ENCODE measurements at places on chromosomes 4 and X.

DNA sequence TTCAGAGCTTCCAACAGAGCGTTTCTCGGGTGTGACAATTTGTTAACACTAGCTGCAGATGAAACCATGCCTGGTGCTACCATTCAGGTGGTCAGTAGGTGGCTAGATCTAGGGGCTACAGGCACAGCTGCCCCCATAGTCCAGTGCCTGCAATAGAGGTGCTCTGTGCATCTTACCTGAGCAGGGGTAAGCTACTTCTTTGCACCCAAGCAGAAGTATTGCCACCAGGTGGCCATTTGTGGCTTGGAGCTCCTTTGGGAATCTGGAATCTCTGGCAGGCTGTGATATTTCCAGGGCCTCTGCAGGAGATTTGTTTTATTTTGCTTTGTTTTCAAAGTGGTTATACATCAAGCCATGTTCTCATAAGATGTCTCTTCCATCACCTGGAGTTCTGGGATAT is 170.7 kb upstream of the PUDP start:
- no peak for DNase-seq

DNA sequence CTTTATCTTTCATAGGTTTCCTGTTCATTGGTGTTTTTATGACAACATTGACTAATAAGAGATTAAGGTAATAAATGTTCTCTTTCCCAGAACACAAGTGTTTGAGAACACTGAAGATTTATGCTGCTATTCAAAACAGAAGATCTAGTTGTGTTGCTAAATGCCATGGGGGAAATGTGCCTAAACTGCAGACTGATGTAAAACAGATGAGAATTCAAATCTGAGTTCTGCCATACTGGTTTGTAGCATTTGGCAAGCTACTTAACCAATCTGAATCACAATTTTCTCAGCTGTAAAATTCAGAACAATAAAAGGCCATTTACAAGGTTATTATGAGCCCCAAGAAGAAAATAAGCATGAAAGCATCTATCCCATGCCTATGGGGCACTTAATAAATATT is 2.3 kb downstream of the SLC10A6 start:
- DNase-seq, result no peak

GRCh38 chr4:16684097-16684496 is 214.3 kb downstream of the LDB2 start:
- DNase-seq, result no peak

DNA sequence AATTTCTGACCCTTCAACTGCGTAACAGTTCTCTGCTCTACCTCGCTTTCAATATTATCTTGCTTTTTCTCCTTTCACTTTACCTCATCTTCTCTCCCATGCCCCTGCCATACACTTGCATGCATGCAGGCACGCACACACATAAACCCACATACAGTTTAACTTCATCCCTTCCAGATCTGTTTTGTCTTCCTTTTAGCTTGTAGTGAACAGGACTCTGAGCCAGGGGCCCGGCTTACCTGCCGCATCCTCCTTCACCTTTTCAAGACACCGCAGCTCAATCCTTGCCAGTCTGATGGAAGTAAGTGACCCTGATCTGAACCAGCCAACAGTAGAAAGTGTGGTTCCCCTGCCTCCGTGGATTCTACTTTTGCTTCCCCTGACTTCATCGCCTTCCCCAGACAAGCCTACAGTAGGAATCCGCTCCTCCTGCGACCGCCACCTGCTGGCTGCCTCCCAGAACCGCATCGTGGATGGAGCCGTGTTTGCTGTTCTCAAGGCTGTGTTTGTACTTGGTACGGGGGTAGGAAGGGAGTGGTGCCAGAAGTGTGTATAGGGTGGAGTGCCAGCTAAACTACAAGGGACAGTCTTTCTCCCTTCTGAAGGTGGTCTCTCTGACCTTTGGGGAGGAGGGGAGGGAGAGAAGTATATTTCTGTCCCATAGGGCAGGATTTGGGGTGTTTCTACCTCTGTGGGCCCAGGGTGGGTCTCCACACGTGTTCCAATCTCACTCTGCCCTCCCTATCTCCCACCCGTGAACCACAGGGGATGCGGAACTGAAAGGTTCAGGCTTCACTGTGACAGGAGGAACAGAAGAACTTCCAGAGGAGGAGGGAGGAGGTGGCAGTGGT is 10.7 kb downstream of the MED12 start:
- peak; percentile 43 for DNase-seq

DNA sequence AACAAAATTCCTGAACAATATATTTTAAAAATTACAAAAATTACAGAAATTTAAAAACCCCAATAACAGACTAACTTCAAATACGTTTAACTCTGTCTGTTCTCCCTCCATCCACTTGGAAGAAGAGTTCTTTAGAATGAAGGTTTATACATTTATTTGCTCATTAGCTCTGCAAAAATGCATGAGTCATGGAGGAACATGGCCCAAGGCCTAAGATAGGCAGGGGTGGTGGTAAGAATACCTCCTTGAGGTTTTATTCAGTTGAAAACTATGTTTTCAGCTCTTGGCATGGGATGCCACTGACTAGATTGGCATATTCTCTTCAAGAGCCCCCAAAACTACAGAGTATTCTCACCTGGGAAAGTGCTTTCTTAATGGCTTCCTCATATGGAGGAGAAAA is 8.8 kb upstream of the LRRC66 start:
- no peak for DNase-seq

- DNase-seq, result no peak
Measured at GRCh38 chrX:31036895-31037294, 34.9 kb downstream of the FTHL17 start.

GRCh38 chr4:92629302-92629701 is 325.5 kb downstream of the GRID2 start:
- no peak for DNase-seq

DNA sequence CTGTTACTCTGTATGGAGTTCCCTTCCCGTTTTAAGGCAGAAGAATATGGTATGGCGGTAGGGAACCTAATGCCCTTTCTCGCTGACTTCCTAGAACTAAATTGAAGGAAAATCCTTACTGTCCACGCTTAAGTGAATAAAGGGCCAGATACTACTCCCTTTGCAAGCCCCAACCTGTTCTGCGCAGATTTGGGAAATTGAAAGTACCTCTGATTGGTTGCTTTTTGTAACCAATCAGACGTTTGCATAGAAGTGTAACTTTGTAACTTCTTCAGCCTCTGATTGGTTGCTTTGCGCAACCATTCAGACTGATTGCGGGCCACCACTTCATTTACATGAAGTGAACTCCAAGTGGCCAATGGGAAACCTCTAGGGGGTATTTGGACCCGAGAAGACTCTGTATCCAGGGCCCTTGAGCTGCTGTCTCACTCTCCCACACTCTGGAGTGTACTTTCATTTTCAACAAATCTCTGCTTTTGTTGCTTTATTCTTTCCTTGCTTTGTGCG is 1.2 kb upstream of the TMEM33 start:
- DNase-seq, result no peak

DNA sequence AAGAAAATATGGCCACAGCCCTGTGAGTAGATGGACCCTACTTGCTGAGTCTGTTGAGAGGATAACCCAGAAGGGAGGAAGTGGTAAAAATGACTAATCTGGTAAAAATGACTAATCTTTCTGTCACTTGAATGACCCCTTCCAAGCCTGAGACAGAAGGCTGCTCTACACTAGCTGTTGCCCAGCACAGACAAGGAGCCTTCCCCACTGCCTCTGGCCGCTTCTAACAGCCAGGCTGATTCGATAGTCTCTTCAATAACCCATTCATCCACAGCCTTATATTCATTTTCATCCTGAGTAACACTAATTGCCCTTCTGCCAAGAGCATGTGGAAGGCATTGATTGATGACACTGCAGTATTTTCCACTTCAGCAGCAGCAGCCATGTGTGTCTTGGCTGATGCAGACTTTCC is 18.4 kb downstream of the MAGEB17 start:
- no peak for DNase-seq

DNA sequence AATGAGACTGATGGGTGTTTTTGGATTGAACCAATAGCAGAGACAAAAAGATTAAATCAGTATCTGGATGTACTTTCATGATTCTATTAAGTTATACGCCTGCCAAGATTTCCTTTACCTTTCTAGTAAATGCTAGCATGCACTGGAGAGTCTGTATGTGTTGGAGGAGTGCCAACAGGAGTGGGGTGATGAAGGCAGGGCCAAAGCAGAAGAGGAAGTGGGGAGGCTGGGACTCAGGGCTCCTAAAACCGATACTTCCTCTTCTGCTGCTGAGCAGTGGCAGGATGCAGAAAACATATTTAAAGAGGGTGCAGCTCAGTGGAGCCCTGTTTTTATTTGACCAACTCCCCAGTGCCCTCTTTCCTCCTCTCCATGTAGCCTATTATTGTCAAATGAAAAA is 5.6 kb downstream of the CYSLTR1 start:
- DNase-seq, result no peak

DNA sequence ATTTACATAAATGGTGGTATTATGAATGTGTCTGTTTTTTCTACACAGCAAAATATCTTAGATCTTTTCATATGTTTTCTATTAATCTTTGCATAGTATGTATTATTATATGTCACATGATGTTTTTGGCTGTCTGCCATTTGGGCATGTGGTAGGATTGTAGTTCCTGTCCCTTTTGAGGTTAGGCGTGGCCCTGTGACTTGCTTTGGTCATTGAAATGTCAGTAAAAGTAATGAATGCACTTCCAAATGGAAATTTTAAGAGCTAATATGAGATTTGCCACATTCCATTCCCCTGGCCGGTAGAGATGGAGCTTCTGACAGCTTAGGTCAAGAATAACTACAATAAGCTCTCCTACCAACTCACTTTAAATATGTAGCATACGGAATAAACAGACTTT is 45.1 kb downstream of the JADE3 start:
- no peak for DNase-seq

DNA sequence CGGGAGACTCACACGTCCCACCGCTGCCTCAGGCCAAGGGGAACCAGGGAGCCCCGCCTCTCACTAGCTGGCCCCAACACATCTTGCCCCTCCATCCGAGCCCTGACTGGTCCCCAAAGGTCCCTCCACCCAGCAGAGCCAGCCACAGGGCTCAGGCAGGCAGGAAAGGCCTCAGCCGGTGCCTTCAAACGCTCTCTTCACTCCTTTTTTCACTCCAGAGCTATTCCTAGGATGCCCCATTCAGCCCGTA is 1.5 kb upstream of the ARHGAP4 start:
- DNase-seq, result no peak

DNA sequence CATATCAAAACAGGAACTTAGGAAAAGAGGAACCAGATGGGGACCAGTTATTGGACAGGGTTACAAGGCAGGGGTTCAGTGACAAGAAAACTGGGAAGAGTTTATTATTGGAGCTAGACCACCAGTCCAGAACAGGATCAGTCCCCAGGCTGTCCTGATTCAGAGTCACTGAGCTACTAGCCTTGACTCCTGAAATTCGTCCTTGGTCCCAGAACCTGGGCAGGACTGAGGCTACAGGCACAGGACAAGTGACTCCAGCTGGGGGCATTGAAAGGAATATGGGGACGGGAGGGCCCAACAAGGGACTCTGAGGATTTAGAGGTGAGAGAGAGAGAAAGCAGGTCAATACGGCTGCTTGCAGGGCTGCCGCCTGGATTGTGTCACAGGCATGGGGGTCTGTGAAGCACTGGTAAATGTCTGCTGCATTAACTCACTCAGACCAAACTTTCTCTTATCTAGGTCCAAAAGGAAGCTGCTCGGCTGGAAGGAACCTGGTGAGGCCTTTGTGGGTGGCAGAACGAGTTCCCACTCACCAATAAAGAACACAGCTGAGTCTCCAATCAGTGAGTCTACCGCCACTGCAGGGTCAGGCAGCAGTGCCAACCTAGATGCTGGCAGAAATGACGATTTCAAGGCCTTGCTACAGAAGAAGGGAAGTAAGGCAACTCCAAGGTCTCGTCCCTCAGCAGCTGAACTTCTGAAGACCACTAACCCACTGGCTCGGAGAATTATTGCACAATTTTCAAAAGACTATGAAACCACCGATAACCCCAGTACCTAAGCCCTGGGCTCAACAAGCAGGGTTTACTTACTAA is 11.3 kb upstream of the RTL5 start:
- DNase-seq, result no peak

GRCh38 chr4:128688033-128688721 is 121.3 kb upstream of the JADE1 start:
- DNase-seq, result no peak

GRCh38 chr4:10243856-10244255 is 127.3 kb upstream of the WDR1 start:
- DNase-seq, result no peak

DNA sequence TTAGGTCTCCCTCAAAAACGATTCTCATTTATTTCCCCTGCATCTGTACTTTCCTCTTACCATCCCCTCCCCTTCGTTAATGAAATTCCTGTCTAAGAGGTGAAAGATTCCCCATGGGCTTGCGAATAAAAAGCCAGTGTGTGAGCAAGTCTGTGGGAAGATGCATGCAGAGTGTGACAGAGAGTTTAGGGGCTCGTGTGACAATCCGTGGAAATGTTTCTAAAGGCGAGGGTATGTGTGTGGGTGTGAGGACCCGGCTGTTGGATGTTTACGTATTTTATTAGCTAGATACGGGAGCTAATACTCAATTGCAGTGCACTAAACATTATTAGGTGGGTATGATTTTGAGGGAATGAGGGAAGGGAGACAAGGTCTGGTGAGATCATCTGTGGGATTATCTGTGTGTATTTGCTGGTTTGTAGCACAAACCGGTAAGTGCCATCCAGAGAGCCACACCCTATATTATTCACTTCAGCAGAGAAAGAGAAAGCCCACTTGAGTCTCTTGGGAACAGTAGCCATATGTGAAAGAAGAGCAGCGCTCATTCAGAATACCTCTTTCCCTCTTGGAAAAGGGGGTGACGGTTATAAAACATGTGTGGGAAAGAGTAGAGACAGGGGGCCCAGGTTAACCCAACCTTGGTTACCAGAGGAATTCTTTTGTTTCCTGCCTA is 893 bp upstream of the HOPX start:
- DNase-seq, result no peak

DNA sequence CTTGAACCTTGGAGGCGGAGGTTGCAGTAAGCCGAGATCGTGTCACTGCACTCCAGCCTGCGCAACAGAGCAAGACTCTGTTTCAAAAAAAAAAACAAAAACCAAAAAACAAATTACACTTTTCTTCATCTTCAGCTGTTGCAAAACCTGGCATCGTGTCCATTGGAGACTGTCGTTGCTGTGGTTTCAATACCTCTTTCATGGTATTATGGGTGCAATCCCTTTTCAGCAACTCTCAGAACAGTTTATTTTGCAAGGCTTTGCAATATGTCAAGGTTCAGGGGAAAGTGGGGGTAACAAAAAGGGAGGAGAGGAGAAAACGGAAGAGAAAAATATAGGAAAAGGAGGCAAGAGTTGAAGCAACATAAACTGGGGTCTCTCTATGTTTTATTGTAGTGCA is 40.8 kb downstream of the ARSD start:
- DNase-seq, result no peak

DNA sequence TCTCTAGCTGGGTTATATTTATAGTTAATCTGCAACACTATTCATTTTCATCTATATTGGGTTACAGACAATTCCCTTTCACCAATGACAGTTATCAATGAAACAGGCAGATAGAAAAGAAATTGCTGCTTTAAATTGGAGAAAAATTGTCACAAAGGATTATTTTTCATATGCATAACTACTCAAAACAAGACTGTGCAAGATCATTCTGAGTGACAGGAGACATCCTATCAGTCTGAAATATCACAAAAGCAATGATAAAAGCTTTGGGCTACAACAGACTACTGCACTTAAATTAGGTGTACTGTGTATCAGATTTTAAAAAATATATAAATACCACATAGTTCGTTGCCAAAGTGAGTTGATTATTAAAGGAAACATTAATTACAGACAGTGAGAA is 722.6 kb downstream of the ARAP2 start:
- no peak for DNase-seq
